ENCODE measurements at places on chromosomes 1 and 21. TPM values are rescaled to one million over a fixed set of nuclear protein-coding genes. Genes with fewer than 3 reads are reported as not detected.

Gene USP21
- 10.2 TPM for total RNA-seq

Gene ITLN2
- total RNA-seq, result not detected

Gene OXCT2
- not detected for total RNA-seq

Gene LCA5L
- 0.68 TPM for total RNA-seq

Gene SPRR2E
- not detected for total RNA-seq

Gene NOL9
- total RNA-seq, result 11.1 TPM

Gene MANEAL
- 4.3 TPM for total RNA-seq

Measured in left lobe of liver (tissue), 2 donors.